ENCODE measurements at places on chromosomes 2 and 18. TPM values are rescaled to one million over a fixed set of nuclear protein-coding genes. Genes with fewer than 3 reads are reported as not detected.

- DNase-seq: peak; percentile 89
These were observed 49.1 kb upstream of the CTAGE1 start for GRCh38 chr18:22466608-22467395.

- DNase-seq: no peak
These were observed 1.3 kb upstream of the SCLY start for GRCh38 chr2:238059505-238059904.

GRCh38 chr18:55406451-55406991, 181.5 kb downstream of the TCF4 start:
- no peak for DNase-seq

DNA sequence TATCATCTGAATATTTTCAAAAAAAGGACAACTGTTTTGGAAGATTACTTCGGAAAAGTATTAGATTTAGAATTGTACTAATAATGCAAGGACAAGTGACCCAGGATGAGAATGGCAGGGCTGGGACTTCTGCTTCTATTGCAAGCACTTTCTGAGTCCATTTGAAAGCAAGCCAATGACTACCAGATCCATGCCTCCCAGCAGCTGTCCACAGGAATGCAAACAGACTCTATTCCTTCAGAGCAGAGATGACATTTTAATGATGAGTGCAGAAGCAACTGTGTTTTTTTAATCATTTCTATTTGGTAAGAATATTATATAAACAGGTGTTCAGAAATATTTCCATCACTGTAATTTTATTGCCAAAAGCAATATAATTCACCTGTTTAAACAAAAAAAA, 456.7 kb downstream of the SOX11 start:
- peak; percentile 20 for DNase-seq

GRCh38 chr2:8957628-8958027, 45.9 kb downstream of the MBOAT2 start:
- DNase-seq: no peak

DNA sequence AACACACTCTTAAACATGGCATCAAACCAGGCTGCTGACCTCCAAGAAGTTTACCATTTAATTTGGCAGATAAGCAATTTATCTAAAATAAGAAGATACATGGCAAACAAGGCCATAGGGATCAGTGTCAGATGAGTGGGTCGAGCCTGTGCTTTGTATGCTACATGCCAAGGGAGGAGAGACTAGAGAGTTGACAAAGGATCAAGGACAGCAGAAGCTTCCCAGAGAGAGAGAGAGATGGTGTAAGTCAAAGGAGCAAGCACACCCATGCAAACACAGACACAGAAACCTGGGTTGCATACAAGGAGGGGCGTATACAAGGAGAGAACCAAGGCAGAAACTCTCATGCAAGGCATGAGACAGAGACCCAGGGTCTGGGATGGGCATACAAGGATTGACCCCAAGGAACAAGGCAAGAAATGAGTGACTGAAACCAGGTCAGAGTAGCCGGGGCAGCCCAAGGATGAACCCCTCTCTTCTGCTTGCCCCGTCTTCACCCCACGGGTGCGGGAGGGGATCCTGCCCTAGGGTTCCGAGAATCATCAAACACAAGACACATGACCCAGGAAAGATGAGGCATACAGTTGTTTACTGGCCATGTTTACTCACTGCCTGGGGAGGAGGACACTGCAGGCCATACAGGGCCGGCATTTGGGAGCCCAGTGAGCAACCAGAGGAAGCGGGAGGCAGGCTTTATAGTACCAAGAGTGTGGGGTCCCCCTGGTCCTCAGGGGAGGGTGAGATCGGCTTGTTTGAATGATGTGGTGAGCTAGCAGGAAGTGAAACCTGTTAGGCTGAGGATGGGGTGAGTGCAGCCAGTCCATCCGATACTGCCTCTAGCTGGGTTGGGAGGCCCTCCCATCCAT, 529.2 kb upstream of the ID2 start:
- DNase-seq: no peak

DNA sequence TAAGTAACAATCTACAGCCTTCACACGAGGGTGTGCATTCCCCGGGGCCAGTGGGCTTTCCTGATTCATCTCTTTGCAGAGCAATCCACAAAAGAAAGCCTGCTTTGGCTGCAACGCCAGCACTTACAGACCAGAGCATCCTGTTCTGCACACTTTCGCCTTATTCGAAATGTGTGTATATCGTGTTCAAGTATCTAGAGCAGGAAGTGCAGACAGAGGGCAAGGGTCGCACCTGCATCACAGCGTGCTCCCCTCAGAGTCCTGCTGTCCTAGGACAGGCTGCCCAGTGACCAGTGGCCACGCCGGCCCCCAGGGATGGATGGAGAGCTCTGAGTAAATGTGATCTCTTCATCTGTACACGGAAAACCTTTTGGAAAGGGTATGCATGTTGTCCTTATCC, 264.3 kb downstream of the ZNF516 start:
- DNase-seq: no peak

DNA sequence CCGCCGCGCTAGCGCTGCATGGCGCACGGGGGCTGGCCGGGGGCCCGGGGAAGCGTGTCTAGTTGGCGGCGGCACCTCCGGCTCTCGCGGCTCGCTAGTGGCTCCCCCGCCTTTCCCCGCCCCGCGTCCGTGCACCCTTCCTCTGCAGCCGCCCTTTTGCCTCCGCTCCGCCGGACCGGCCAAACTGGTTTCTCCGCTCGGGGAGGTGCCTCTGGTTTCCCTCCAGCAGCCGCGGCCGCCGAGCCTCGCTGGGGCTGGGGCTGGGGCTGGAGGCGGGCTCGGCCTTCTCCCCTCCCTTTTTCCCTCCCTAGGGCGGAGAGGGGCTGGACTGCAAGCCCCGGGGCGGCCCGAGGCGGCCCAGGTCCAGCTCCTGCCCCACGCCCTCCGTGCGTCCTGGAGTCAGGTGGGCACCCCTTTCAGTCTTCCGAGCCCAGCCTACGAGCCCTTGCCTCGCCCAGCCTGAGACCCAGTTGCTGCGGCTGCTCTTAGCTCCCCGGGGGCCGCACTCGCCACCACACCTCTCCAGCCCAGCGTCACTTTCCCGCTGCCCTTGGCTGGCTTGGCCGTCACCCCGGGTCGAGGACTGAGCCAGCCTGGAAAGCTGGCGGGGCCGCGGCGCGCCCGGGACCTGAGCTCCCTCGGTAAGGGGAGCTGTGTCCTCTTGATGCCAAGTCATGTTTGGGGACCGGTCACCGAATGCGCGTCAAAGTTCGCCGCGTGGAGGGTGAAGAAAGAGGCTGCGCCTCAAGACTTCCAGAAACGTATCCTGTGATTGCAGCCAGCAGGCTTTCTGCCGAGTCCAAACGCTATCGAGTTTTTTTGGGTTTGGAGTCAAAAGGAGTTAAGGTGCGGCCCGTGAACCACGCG, at the start of gene ATP8B1:
Gene ATP8B1 (minus strand): TSS at position 213 of the 867 bp plus-strand sequence. CDS start 71,508 bp downstream, outside the sequence.
- DNase-seq: peak; percentile 73

GRCh38 chr2:41911033-41911432, 136.8 kb upstream of the PKDCC start:
- DNase-seq: no peak

DNA sequence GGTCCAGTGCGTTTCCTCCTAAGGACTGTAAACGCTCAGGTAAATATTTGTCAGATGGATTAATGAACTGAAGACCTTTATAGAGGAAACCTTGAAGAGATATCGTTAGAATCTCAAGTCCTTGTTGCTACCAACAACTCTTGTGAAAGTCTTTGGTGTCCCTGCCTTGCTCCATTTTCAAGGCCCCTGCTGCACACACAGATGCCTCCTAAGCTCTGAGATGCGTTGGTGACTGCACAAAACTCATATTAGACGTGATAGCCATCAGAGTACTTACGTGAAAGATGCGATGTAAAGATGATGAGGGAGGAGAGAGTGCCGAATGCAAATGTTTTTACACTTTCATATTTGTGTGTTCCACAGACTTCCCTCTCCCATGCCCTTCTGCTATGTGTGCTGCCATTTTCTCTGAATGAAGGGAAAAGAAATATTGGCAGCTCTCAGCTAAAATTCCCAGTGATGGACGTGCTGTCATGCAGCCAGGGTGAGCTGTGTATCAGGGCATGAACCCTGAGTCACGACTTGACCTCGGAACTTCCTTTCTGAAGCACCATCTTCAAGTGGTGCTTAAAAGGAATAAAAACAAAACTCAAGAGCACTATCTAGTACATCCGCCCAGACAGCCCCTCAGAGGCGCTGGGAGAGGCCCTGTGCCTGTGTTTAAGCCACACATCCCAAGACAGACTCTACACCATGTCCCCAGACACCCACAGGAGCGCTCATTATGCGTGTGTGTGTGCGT, 117.4 kb downstream of the FAM210A start:
- DNase-seq: no peak

The NYAP2 gene
- not detected for total RNA-seq

The MFSD6 gene
- total RNA-seq: 8.1 TPM

Data from IMR-90 (cell line).